ENCODE measurements at places on chromosomes 13 and 19.

- peak; percentile 10 for DNase-seq
Measured at GRCh38 chr13:38703255-38703654, 16.4 kb downstream of the FREM2 start.

GRCh38 chr19:17333611-17334413, 843 bp downstream of the ANO8 start:
- DNase-seq = peak; percentile 82

DNA sequence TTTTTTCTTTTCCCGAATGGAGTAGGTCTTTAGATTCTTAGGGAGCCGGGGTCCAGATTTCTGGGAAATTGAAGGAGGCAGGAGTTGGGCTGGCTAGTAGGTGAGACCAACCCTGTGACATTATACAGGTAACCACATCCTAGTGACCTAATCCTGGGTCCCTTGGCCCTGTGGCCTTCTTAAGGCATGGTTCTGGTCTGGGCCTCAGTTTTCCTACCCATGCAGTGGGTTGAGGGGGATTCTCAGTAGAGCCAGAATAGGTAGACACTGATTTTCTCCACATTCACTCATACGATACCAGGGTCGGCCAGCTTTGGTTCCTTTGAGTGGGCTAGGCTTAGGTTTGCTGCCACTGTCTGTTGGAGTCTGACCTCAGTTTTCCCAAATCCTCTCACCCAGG, 7.2 kb downstream of the PPFIA3 start:
- no peak for DNase-seq

DNA sequence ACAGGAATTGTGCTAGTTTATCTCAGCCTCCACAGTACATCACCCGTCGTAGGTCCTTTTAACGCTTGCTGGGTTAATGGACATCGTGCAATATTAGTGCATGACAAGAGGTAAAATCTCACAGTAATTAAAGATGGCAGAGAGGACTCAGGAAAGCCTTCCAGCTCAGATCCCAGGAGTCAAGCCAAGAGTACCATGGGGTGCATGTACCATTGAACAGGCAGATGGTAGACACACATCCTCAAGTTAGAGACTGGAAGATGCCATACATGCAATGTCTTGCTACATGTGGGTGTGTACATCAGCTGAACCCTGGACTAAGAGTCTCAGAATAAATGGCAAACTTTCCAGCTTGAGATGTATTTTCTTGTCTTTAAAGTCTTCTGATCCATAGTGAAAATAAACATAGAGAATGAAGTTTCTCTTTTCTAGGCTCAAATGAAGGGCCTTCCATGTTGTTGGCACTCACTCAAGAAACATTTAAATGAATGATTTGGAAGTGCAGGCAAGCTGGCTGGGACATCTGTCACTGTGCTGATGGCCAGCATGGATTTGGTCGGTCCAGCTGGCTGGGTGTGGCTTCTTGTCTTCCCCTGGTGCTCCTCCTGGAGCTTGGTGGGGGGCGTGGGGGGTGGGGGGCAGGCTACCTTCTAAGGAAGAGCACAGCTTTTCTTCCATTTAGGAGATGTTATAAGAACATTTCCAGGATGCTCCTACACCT, 290.9 kb upstream of the MAB21L1 start:
- DNase-seq = no peak

- no peak for DNase-seq
Measured at GRCh38 chr13:44929692-44930091, 59.6 kb downstream of the NUFIP1 start.

DNA sequence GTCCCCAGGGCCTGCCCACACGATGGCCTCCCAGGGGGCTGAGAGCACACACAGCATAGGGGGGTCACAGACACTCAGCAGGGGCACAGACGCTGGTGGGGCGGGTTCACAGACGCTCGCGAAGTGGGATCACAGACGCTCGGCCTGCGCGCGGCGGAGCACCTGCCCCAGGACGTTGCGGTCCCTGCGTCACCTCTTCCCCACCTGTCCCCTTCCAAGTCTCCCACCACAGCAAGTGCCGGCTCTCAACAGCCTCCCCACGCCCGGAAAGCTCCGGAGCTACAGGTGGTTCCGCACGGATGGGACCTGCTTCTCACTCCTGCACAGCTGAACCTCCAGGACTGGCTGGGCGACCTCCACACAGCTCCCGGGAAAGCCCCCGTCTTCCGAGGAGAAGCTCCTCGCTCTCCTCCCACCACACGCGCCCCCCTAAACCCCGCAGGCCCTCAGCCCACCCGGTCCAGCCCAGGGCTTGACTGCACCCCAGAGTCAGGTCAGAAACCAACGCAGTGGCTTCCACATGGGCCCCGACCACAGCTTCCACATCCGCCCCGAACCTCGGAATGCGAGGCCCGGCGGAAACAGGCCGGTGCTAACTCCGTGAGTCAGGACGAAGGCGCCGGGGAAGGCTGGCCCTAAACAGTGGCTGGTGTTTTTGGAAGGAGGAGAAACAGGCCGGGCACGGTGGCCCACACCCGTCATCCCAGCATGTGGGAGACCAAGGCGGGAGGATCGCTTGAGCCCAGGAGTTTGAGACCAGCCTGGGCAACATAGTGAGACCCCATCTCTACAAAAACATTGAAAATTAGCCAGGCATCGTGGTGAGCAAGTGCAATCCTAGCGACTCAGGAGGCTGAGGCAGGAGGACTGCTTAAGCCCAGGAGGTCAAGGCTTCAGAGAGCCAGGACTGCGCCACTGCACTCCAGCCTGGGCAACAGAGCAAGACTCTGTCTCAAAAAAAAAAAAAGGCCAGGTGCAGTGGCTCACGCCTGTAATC, 16.5 kb downstream of the BTBD2 start:
- DNase-seq = no peak
